ENCODE measurements at places on chromosomes 7 and 10. TPM values are rescaled to one million over a fixed set of nuclear protein-coding genes. Genes with fewer than 3 reads are reported as not detected.

DNA sequence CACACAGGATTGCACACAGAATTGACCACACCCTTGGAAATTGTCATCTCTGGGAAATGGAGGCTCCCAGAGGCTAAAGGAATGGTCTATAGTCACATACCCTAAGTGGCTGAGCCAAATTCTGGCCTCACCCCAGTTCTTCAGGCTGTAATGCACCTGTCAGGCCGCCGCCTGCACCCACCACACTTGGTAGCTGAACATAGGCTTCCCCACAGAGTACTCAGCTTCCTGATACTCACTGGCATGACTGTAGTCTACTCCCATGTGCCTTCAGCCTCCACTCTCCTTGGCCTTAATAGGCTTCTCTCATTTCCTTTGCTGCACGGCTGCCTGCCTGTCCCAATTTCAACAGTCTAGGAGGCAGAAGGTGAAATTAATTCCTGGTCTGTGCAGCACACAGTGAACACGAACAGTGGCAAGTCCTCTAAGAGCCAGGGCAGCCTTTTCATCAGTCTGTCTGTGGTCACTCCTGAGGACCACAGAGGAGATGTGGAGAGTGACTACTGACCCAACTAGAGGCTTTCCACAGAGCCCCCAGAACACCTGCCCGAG lies 42.5 kb downstream of the NUDCD3 start:
- DNase-seq = no peak

Gene INA
- not detected for polyA plus RNA-seq

Gene TWIST1
- polyA plus RNA-seq = 1.7 TPM

DNA sequence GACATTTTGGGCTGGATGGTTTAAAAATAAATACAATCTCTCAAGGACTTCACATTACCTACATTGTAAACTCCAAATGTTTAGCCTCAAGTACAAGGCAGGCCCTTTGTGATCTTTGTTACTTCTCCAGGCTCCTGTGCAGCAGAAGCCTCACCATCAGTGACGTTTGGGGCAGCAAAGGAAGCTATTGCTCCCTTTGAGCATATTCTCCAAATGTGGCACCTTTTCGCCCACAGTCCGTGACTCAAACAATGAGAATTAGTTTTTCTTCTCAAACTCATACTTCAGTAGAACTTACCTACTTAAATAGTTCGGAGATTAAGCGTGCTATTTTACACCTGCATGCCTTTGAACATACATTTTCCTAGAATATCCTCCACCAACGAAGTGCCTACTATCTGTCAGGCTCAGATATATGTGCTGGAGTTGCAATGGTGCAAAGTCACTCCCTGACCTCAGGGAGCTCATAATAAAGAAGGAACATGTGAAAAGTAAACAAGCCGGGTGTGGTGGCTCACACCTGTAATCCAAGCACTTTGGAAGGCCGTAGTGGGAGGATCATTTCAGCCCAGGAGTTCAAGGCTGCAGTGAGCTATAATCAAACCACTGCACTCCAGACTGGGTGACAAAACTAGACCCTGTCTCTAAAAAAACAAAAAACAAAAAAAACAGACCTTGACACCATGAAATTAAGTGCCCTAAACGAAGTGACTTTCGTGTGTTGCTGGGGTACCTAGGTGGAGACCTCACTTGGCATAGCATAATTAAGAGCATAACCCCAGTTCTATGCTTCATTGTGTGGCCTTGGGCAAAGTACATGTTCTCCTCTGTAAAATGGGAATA lies 1.2 kb upstream of the ABCF2 start:
- no peak for DNase-seq

DNA sequence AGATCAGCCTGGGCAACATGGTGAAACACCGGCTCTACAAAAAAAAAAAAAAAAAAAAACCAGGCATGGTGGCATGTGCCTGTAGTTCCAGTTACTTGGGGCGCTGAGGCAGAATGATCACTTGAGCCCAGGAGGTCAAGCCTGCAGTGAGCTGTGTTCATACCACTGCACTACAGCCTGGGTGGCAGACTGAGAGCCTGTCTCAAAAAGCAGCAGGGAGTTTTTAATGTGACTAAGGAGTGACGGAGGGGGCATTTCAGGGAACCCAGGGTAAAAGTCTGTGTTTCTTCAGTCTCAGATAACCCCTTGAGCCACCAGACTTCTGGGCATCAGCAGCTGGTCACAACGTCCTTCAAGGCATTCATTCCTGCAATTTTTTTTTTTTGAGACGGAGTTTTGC lies 2.2 kb upstream of the C10orf95 start:
- DNase-seq = no peak

GRCh38 chr10:101329341-101330032 lies 24.5 kb upstream of the BTRC start:
- no peak for DNase-seq

GRCh38 chr10:101080933-101081931 lies 19.4 kb downstream of the KAZALD1 start:
- peak; percentile 64 for DNase-seq
